CD4-positive, alpha-beta T cell (primary cell): ENCODE measurements at places on chromosomes 16 and 17.
A peak's percentile ranks its signal among the peaks of the same experiment; 100 is the strongest.

GRCh38 chr16:21071741-21072140 is 78.9 kb downstream of the DNAH3 start:
- H3K27me3 ChIP-seq: no peaks in the 10 kb centered on the region
- H3K36me3 ChIP-seq: no peaks in the 10 kb centered on the region
- DNase-seq: no peak
- no peak overlapping the region for H3K27ac ChIP-seq
- H3K4me1 ChIP-seq: no peaks in the 10 kb centered on the region

DNA sequence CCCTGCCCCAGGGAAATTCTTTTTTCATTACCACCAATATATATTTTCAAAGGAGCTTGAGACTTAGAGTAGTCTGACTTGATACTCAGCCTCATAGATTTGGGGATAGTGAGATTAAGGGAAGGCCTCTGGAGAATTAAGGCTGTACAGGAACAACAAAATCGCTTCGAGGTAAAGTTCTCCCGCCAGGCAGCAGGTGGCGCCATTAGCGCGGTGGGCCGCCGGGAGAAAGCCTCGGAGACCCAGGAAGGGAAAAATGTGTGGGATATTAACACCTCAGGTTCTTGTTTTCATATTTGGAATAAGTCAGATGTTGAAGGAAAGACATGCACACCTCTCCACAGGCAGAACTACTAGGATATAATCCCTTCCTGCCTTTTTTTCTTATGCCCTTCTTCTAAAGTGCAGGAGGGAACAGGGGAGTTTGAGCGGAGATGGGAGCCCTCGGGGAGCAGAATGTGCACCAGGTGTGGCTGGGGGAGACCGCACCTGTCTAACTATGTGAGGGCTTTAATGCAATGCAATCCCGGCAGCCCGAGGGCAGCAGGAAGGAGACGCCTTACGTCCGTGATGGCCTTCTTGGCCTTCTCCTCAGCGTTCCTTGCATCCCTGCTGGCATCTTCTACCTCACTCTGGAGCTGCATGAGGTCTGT is 25.9 kb downstream of the MYH3 start:
- H3K4me3 ChIP-seq: no peak overlapping the region
- peak; percentile 45 for DNase-seq
- no peaks in the 10 kb centered on the region for H3K27me3 ChIP-seq
- H3K4me1 ChIP-seq: no peaks in the 10 kb centered on the region
- no peak overlapping the region for H3K27ac ChIP-seq

DNA sequence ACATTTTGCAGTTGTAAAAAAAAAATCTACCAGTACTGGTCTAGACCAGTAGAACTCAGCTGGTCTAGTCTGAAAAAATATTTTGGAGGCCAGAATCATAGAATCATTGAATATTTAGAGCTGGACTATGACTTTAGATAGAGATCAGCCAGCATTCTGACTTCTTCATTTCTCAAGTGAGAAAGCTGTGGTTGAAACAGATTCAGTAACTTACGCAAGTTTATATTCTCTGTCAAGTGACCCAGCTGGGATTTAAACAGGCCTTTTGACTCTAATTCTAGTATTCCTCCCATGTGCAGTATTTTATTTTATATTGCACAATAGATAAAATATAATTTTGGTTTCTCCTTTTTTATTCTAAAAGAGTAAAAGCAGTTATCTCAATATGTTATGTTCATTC is 4.9 kb downstream of the TNRC6A start:
- H3K36me3 ChIP-seq: peaks cover 6% of the 10 kb centered on the region
- no peaks in the 10 kb centered on the region for H3K27me3 ChIP-seq
- H3K4me3 ChIP-seq: no peak overlapping the region
- DNase-seq: no peak

GRCh38 chr16:27109666-27110523 is 43.2 kb downstream of the C16orf82 start:
- no peak overlapping the region for H3K27ac ChIP-seq
- H3K4me3 ChIP-seq: peak overlapping the region; percentile 41
- DNase-seq: peak; percentile 84
- H3K27me3 ChIP-seq: no peaks in the 10 kb centered on the region

GRCh38 chr17:42640121-42640520 is 19.0 kb upstream of the TUBG2 start:
- H3K27me3 ChIP-seq: no peaks in the 10 kb centered on the region
- no peak for DNase-seq
- no peak overlapping the region for H3K4me3 ChIP-seq
- no peaks in the 10 kb centered on the region for H3K4me1 ChIP-seq
- no peaks in the 10 kb centered on the region for H3K36me3 ChIP-seq
